ENCODE measurements at places on chromosomes 1 and 21.
A peak's percentile ranks its signal among the peaks of the same experiment; 100 is the strongest.

- no peak for DNase-seq
Measured at GRCh38 chr1:37764414-37764825, 500 bp downstream of the EPHA10 start.

DNA sequence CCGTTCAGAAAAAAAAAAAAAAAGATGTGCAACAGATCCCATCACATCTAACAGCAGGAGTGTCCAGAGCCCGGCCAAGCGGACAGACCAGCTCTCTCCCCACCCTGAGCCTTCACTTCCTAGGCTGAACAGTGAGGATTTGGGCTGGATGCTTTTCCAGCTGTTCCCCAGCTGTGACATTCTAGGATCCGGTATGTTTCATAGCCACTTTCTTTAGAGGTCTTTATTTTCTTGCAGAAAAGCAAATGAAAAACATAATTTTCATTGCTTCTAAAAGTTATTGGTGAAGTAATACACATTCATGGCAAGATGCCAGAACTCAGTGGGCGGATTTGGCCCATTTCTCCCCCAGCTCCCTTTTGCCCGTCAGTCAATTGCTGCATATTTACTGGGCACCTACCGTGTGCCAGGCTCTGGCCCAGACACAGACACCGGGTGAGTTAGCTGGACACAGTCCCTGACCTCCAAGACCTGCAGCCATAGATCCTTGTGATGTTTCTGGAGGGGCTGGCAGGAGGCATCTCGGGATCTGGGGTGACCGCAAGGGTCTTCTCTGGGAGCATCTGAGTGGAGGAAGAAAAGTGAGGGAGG, 213.7 kb upstream of the VAMP3 start:
- DNase-seq = no peak

- DNase-seq = no peak
Measured at GRCh38 chr1:239053279-239053678, 333.1 kb upstream of the CHRM3 start.

- no peak for DNase-seq
Measured at GRCh38 chr1:13583595-13583965, at the start of gene PDPN. TSS of gene PDPN (plus strand) at chr1:13583832. CDS start at chr1:13584034, 202 bp downstream.

- no peak for DNase-seq
Measured at GRCh38 chr1:186535388-186536133, 74.6 kb upstream of the PDC start.

DNA sequence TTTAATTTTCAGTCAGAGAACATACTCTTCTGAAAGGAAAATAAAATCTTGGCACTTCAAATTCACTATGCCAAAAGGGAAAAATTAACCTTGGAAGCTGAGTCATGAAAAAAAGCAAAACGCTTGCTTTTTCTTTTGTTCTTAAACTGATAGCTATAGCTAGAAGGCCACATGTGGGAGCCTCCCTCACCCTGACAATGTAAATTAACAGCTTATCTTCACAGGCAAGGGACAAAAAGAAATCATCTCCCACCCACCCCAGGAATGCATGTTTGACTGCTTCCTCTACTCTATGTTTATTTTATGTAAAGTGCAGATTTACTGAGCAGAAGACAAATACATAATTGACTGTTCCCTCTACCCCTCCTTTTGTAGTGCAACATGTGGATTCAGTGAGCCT, 38.0 kb downstream of the EBNA1BP2 start:
- DNase-seq = no peak

DNA sequence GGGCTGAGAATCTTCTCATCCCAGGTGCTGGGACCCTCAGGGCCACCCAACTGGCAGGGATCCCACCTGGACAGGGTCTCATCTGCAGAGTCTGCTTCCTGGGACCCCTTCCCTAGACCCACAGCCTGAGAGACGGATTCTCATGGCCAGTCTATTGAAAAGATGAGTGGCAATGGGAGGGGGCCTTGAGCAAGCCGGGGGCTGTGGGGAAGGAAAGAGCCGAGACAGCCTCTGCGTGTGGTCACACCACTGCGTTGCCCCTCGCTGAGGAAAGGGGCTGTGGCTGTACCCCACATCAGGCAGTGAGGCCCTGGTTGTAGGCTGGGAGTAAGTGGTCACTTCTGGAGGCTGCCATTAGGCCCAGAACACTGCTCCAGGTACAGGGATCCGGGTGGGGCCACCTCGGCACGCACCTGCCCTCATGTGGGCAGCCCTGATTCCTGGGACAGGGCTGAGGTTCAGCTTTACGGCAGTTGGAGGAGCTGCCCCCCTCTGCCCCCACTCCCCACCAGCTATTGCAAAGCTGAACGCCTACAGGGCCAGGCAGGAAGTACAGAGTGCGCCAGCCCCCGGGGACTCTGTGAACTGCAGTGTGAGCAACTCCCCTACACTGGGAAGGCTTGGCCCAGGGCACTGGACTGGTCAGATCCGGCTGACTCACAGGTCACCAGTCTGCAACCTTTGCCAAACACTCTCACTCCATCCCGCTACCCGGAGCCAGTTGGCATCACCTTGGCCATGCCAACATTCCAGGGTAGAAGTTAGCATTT, 106.9 kb downstream of the RIPK4 start:
- DNase-seq = no peak

- DNase-seq = peak; percentile 38
Measured at GRCh38 chr1:4652631-4653327, 1.6 kb upstream of the AJAP1 start.

DNA sequence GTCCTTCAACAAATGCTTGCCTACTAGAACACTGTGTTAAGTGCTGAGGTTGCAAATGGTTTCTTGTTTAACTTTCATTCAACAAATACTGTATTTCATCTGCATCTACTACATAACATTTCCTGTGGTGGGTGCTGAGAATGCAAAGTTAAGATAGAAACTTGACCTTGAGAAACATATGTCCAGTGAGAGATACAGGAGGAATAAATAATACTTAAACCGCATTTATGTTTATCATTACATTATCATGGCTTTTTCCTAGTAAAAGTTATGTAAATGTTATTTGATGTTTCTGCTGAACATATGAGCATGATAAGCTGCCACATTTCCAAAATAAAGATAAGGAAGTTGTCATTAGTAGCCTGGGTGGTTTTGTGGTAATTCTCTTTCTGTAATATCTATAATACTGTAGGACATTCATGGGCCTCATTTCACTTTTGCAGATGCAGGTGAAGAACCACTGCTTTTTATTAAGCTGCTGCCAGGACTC, 590.4 kb downstream of the PLPP3 start:
- DNase-seq = no peak

DNA sequence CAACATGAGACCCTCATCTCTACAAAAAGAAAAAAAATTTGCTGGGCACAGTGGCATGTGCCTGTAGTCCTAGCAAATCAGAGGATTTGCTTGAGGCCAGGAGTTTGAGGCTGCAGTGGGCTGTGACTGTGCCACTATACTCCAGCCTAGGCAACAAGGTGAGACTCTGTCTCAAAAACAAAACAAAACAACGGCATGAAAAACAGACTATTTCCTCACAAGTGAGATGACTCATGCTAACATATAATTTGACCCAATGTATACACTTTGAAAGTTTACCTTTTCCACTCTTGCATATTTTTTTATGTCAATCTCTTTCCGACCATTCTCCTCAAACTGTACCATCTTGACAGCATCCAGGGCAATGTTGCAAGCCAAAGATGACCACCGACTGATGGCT, 17.5 kb downstream of the CCT3 start:
- no peak for DNase-seq

- DNase-seq = peak; percentile 41
Measured at GRCh38 chr1:84996846-84997666, at the start of gene MCOLN2. TSS of gene MCOLN2 (minus strand) at chr1:84997113. CDS start at chr1:84996872, 241 bp downstream.

- peak; percentile 62 for DNase-seq
Measured at GRCh38 chr1:2786329-2787162, 14.9 kb downstream of the TTC34 start.

- no peak for DNase-seq
Measured at GRCh38 chr21:34724857-34725195, 56.0 kb downstream of the CLIC6 start.

DNA sequence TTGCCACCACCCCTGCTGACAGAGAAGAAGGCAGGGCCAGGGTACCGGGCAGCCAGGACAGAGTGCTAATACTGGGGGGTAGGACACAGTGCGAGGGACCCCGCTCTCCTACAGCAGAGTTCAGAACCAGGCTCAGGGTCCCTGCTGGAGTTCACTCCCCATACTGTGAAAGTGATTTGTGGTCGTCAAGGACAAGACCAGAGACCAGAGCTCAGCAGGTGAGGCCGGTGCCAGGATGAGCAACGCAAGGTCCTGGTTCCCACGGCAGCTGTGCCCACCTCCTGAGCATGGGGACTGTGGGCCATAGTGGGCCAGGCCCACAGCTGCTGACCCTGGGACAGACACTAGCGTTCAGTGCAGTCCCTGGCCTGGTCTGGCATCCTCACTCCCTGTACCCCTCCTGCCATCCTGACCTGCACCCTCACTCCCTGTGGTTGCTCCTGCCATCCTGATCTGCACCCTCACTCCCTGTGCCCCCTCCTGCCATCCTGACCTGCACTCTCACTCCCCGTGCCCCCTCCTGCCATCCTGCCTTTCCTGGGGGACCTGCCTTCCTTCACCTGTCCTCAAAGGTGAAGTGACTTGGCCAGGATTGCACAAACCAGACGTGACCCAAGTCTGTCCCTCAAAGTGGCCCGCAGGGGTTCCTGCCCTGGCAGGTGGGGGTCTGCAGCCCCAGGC, 13.8 kb upstream of the PTTG1IP start:
- no peak for DNase-seq

DNA sequence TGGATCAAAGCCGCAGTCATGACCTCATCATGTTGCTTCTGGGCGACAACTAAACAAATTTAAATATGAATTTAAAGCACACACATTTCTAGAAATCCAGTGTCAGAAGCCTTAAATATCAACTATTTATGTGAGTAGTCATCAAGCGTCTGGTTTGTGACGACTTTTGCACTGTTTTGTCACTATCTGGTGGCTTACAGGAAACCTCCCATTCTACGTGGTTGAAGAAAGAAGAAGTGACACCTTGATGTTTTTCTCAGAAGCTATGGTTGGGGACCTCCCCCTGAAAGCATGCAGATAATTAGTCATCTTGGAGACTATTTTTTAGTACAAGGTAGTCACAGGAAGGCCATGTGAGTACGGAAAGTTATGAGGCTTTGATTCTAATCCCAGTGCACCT, 58.5 kb downstream of the TENT5C start:
- DNase-seq = peak; percentile 92

DNA sequence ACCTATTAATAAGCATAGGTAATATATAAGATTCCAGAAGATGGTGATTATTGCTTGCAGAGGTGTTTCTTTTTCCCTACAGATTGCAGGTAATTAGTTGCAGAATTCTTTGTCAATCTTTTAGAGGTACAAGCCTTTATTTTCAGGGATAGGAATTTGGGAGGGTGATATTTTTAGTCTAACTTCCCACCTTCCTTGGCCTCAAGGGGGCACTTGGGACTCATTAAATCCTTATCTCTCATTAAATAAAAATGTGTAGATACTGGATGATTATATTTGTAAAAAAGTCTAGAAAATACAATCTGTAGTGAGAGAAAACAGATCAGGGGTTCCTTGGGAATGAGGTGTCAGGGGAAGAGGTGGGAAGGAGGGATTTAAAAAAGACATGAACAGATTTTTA, 179.2 kb downstream of the PATJ start:
- DNase-seq = no peak

- no peak for DNase-seq
Measured at GRCh38 chr1:43563876-43564539, 33.3 kb downstream of the PTPRF start.

- peak; percentile 73 for DNase-seq
Measured at GRCh38 chr1:25503551-25504426, 39.6 kb upstream of the LDLRAP1 start.

DNA sequence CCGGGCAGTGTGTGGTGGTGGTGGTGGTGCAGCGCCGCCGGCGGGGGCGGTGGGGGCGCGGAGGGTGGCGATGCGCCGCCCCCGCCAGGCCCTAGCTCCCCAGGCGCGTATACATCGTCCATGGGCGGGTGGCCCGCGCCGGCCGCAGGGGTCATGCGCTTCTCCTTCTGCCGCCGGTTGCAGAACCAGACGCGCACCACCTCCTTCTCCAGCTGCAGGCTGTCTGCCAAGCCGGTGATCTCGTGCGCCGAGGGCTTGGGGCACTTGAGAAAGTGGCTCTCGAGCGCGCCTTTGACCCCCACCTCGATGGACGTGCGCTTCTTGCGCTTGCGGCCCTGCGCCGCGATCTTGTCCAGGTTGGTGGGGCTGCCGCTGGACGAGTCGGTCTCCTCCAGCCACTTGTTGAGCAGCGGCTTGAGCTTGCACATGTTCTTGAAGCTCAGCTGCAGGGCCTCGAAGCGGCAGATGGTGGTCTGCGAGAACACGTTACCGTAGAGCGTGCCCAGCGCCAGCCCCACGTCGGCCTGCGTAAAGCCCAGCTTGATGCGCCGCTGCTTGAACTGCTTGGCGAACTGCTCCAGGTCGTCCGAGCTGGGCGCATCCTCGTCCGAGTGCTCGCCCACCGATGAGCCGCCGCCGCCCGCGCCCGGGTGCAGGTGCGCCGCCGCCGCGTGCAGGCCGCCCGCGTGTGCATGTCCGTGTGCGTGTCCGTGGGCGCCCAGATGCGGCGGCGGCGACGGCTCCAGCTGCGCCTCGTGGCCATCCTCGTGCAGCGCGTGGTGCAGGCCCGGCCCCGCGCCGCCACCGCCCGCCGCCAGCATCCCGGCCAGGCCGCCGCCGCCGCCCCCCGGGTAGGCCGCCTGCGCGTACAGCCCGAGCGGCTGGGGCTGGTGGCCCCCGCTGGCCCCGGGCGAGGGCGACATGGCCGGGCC, 926 bp downstream of the POU3F1 start:
- DNase-seq = no peak

DNA sequence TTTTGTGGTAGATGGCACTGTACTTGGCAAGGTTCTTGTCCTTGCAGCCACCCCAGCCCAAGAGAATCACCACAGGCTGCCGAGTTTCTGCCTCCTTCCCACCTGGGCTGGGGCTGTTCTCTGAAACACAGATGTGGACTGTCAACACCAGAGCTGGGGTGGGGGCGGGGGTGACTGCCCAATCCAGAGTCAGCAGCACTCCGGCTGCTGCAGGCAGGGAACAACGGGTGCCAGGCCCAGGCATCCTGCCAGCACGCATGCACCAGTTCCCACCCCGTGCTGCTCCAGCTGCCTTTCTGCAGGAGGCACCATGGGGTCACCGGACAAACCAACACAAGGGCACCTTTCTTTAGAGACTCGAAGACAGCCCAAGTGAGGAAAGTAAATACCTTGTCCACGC, 14.1 kb downstream of the TMEM53 start:
- no peak for DNase-seq

DNA sequence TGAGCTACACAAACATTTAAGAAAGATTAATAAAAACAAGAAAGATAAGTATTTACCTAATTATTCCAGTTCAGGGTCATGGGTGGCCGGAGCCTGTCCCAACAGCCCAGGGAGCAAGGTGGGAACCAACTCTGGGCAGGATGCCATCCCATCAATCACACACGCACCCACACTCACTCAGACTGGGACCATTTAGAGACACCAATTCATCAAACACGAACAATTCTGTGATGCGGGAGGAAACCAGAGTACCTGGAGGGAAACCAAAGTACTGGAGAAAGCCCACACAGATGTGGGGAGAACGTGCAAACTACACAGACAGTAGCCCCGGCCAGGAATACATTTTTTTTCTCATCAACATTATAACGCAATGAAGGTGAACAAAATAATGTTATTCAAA, 16.2 kb downstream of the WASF2 start:
- no peak for DNase-seq

GRCh38 chr1:56025942-56026341, 553.4 kb downstream of the PLPP3 start:
- DNase-seq = no peak
